ENCODE measurements at places on chromosomes 11 and 22.

- no peak for DNase-seq
Measured at GRCh38 chr22:19800761-19801244, 40.2 kb downstream of the TBX1 start.

GRCh38 chr11:134014511-134014910, 54.4 kb upstream of the JAM3 start:
- no peak for DNase-seq

GRCh38 chr11:2826679-2827056, 58.9 kb downstream of the CDKN1C start:
- no peak for DNase-seq

GRCh38 chr11:62516736-62517371, 29.8 kb downstream of the AHNAK start:
- no peak for DNase-seq

DNA sequence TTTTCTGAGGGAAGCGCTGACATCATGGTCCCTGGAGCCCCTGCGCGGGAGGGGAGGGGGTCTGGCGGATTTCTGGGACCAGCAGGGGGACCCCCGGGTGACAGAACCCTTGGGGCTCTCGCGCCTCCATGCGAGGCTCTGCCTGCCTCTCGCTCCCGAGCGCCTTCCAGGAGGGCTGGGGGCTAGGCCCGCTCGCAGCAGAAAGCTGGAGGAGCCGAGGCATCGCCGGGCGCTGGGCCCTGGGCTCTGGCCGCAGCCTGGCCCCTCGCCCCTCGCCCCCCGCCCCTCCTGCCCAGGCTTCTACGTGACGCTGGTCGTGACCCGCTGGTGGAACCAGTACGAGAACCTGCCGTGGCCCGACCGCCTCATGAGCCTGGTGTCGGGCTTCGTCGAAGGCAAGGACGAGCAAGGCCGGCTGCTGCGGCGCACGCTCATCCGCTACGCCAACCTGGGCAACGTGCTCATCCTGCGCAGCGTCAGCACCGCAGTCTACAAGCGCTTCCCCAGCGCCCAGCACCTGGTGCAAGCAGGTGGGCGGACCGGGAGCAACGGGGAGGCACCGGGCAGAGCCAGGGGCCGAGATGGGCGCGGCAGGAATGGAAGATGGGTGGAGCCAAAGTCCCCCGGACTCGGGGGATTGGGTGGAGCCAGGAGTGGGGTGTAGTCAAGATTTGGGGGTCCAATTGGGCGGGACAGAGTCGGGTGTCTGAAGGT, 5.4 kb downstream of the BEST1 start:
- no peak for DNase-seq

DNA sequence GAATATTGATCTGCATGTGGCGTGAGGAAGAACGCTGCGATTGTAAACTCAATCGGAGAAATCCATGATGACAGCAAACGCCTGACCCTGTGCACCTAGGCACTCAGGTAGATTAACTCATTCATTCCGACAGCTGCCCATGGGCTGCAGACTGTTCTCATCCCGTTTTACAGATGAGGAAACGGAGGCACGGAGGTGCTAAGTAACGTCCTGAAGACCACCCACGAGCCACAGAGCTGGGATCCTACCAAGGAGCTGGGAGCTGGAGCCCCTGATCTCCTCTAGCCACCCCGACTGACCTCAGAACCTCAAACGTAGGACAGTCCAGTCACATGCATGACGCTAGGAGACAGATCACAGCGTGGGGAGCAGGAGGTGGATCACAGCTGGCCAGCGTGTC, 1092.7 kb downstream of the BRD1 start:
- no peak for DNase-seq

DNA sequence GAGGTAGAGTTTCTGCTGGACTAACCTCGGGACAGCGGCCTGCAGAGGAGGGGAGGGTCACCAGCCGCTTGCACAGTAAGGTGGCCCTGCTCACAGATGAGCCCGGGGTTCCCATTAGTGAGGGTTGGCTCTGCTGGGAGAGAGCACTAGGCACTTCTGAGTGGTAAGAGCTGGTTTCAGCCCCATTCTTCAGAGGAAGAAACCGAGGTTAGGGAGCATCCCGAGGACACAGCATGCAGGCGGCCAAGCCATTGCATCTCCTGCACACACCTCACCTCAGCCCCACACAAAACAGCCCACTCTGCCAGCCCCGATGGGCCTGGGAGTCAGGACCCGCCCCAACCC, 99.3 kb downstream of the MED15 start:
- no peak for DNase-seq

- no peak for DNase-seq
Measured at GRCh38 chr11:112293614-112294013, 33.0 kb upstream of the PLET1 start.

DNA sequence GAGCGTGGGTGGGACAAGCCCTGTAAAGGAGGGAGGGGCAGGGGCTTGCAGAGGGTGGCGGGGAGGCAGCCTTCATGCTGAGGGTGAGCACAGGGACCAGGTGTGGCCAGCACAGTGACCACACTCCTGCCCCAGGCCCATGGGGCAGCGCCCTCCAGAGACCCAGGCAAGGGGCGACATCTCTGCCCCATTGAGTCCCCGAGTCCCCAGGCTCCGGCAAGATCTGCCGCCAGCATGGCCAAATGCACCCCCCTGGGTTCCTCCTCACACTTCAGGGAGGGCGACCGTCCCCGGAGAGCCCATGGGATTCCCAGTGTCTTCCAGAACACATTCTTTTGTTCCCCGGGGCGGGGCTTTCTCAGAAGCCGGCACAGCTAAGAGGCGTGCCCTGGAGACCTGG, 362.5 kb downstream of the TBC1D22A start:
- no peak for DNase-seq

DNA sequence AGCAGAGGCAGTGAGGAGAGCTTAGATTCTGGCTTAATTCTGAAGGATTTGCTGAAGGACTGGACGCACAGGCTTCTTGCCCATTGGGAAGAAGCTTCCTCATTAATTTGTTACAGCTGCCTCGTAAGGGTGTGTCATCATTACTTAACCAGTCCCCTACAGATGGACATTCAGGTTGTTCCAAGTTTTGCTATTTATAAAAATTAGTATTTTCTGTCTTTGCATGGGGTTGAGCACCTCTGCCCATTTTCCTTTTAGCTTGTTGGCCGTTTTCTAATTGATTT, 38.1 kb downstream of the CAPN1 start:
- no peak for DNase-seq

Measured in stimulated activated CD4-positive, alpha-beta T cell treated with anti-CD3 and anti-CD28 coated beads, Interleukin-1b, Interleukin-23, amount 100 ng/mL, for 1 hour (primary cell).